GM12864 (cell line): ENCODE measurements at places on chromosomes 16 and 17.

DNA sequence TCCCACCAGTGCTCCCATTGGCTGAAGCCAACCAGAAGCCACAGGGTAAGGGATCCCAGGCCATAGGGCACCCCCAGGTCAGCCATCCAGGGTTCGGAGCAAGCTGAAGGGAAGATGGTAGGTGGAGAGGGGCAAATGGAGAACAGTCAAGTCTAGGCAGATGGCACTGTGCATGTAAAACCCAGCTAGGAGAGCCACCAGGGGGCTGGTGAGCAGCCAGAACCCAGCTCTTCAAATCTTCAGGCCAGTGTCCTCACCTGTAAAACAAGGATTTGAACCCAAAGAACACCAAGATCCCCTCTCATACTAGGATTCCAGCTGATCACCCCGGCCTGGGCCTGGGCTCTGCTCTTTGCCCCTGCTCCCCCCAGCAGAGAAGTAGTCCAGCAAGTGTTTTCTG lies 43.5 kb downstream of the GINS3 start:
- no peak for DNase-seq

DNA sequence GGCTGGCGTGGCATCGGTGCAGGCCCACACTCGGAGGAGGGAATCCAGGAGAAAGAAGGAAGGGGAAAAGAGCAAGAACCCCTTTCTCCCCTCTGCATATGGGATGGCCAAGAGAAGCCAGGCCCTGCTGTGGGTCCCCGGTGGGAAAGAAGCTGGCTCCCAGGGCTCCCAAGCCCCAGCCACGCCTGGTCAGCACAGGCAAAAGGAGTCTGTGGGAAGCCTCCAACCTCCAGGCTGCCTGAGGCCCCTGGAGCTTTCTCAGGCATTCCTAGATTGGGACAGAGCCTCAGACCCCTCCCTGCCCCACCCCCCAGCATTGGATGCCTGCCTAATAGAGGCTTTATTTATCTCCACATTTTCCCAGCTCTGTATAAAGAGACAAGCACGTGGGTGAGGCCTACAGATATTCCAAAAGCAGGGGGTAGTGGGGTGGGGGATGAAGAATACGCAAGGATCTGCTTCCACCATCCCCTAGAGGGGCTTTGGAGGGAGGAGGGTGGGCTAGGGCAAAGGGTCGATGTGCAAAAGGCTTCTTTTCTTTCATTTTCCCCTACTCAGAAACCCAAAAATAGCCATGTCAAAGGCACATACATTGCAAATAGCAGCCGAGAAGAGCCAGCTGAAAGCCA lies 56.4 kb downstream of the MPRIP start:
- no peak for DNase-seq

DNA sequence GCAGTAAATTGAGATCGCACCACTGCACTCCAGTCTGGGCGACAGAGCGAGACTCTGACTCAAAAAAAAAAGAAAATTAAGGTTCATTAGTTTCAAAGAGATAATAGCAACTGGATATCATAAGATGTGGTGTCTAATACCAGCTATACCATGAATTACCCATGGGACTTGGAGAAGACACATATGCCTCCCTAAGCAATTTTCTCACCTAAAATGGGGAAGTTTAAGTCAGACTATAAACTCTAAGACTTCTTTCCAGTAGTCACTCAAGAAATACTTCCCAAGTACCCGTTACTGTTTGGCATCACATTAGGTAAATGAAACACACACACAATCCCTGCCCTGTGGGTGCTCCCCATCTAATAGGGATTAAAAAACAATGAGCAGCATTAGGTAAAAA lies 22.6 kb downstream of the SMURF2 start:
- DNase-seq = no peak

- DNase-seq = no peak
These were observed 19.7 kb downstream of the QPRT start for GRCh38 chr16:29698484-29699323.

DNA sequence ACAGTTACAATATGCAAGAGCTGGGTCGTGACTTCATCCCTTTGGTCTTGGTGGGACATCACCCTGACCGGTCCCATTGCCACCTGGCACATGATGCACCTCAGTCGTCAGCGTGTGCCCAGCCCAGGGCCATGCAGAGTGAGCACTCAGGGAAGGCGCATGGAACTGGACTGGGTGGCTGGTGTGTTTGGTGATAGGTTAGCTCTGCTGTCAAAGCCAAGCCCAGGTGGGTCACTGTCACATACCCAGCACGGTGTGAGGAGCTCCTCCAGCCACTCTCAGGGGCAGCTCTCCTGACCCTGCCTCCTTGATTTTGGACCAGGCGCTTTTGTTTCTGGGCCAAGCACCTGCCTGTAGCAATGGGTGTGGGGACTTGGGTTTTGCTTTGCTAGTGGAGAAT lies 180.9 kb downstream of the RAB11FIP4 start:
- no peak for DNase-seq

GRCh38 chr16:24178496-24178895 lies 77.6 kb upstream of the CACNG3 start:
- DNase-seq = no peak

GRCh38 chr17:12395733-12396354 lies 269.8 kb upstream of the MYOCD start:
- peak; percentile 4 for DNase-seq

DNA sequence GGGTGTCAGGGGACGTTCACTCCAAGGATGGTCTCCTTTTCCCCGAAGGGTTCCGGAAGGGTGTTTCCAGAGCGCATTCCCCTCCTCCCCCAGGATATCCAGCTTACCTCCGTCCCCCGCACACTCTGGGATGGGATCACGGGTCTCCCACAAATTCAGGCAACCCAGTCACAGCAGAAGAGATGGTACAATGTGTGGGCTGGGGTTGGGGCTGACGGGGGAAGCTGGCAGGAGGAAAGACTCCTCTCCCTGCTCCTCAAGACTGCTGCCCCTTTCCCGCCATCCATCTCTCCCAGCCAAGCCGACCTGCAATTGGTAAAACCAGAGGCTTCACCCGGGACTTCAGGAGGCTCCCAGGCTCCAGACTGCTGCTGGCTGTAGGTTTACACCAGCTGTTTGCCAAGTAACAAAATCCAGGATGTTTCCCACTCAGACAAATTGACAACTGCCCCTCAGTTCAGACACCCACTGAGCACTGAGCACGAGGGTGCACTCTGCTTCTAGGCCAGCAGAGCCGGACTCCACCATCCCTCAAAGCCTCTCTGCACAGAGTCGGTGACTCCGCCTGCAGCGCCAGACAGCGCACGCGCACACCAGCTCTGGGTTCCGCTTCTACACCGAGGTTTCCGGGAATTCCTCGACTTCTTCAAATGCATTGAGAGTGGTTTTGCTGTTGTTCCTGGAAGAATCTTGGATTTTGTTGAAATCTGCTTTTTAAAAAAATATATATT lies 37.7 kb downstream of the ASPA start:
- no peak for DNase-seq

DNA sequence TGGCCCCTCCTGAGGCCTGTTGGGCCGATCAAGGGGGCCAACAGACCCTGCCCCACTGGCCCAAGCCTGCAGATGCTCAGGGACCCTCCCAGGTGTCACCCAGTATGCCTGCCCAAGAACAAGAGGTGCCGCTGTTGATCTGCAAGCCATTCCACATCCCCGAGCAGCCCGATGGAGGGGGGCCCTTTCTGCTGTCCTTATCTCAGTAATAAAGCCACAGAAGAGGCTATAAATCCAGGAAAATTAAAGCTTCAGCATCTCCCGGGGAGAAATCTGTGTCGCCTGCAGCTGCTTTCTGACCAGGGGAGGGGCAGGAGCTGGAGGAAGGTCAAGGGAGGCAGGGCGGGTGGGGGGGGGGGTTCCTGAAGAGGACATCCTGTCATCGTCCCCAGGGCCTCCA lies 11.7 kb upstream of the CACNA1H start:
- no peak for DNase-seq

- no peak for DNase-seq
These were observed 15.5 kb upstream of the SUPT4H1 start for GRCh38 chr17:58367461-58367860.

GRCh38 chr16:67628216-67628615 lies 16.7 kb upstream of the CARMIL2 start:
- DNase-seq = no peak

DNA sequence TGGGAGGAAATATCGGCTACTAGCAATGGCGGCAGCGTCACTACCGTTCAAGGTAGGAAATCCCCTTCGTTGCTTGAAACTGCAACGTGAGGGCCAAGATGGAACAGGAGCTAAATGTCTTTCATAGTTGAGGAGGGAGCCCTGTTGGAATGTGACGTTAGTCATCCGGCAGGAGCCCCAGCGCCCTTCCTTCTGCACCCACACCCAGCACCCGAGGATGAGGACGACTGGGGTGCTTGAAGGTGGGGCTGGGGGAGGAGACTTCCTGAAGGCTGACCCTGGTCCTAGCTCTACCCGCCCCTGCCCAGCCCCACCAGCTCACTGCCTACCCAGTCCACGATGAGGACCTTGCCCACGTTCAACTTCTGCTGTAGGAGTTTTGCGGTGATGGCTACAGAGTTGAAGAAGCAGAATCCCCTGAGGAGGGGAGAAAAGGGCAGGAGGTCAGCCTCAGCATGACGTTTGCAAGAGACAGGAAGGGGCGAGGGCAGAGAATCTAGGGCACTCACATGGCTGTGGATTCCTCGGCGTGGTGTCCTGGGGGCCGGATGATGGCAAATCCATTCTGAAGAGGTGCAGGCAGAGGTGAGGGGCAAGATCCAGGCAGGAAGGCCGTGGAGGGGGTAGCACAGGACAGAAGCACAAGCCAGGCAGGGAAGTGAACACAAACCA lies 11.9 kb downstream of the G6PC3 start:
- DNase-seq = no peak

- no peak for DNase-seq
These were observed 19.3 kb downstream of the PEMT start for GRCh38 chr17:17572010-17572785.

- DNase-seq = no peak
These were observed 199.1 kb upstream of the C17orf78 start for GRCh38 chr17:37176723-37177122.

- DNase-seq = no peak
These were observed 4.4 kb upstream of the RASL10B start for GRCh38 chr17:35726953-35727460.

DNA sequence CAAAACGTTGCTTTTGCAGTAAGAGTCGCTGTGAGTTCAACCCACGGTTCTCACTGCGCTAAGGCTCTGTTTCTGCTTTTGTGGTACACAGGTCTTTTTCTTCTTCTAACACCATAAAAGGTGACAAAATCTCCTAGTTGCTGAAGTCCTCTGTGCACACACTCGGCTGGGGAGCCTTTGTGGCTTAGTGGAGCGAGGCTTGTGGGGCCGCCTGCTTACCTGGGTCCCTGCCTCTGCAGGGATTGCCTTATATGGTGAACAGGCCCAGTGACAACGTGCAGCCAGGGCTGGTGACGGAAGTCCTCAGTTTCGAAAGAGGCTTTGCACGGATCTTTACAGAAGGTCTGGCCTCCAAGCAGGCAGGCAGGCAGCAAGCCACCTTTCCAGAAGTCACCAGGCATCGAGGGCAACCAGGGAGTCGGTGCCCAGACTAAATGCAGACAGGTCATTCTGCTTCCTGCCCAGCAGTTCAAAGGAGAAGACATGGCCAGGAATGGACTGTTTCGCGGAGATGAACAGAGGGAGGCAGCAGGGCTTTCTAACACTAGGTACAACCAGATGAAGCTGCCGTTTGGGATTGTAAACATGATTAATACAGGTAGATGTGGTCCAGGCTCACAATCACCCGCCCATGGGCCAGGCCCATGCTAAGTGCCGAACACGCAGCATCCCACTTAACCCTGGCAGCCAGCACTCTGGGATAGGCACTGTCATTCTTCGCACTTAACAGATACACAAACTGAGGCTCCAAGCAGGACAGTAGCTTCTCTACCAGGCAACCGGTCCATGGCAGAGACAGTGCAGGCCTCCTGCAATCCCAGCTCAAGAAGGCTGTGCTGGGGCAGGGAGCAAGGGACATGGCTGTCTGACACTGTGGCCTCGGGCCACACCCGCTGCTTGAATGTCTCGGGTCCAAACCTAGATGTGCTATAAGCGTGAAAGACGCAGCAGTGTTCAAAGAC lies 10.7 kb upstream of the MEAK7 start:
- peak; percentile 94 for DNase-seq

DNA sequence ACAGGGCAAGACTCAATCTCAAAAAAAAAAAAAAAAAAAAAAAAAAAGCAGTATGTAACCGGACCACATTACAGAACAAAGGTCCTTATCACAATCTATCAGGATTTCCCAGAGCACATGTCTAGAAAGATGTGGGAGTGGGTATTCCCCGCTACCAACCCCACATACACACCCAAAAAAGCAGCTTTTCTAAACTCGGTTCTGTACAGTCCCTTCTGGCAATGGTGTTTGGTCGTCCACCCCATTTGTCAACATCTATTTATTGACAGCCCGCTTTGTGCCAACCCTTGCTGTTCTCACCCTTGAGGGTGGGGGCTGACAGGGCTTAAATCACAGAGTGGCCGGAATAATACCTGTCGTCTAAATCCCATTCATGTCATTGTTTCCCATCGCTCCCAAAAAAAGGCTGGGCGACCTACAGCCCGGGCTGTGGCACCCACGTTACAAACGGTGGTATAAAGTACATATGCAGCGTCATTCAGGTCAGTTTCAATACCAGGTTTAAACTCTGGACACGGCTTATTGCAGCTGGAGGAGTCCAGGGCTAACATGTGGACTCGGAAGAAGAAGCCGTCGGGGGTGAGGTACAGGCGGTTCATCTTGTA lies 3.6 kb downstream of the C17orf58 start:
- no peak for DNase-seq

GRCh38 chr16:87297918-87298631 lies 19.1 kb downstream of the C16orf95 start:
- no peak for DNase-seq

- DNase-seq = no peak
These were observed 1.9 kb upstream of the PLEKHG4 start for GRCh38 chr16:67277294-67277998.

- no peak for DNase-seq
These were observed 309.4 kb downstream of the SEC14L1 start for GRCh38 chr17:77449908-77450741.

GRCh38 chr16:87806261-87806640 lies 40.5 kb upstream of the KLHDC4 start:
- no peak for DNase-seq

- DNase-seq = no peak
These were observed 1.6 kb upstream of the KCNJ12 start for GRCh38 chr17:21374441-21375161.

GRCh38 chr16:27270349-27270748 lies 1.8 kb upstream of the NSMCE1 start:
- no peak for DNase-seq

DNA sequence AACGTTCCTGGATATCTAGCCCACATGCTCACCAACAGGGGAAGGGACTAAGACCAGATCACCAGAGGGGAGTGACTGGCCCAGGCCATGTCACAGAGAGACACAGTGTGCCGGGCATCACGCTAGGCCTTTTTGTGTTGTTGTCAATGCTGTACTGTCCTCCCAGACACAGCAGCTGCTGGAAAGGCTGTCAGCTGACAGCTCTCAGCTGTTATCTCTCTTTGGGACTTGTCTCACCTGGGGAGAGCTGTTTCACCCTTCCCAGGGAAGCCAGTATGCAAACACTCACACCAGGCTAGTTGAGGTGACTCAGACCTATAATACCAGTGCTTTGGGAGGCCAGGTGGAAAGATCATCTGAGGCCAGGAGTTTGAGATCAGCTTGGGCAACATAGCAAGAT lies 19.4 kb downstream of the UNC45B start:
- DNase-seq = no peak
